Stimulated activated CD4-positive, alpha-beta T cell treated with anti-CD3 and anti-CD28 coated beads, Interleukin-1b, Interleukin-23, amount 100 ng/mL, for 1 hour (primary cell): ENCODE measurements at places on chromosomes 12 and 14.

DNA sequence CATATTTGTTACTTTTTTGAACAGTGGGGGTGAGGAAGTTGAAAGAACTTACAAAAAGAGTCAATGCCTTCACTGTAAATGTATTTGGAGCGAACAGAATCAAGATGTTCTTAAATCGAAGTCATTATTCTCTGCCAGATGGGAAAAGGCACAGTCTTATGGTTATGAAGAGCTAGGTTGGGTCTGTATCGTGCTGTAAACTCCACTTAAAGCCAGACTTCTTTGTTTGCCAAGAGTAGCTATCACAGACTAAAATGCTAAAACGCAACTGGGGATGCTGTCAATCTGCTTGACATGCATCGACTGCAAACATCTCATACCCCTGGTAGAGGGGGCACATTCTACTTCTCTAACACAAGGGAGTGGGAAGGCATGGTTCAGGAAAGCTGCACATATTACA lies 160.4 kb downstream of the DACT1 start:
- no peak for DNase-seq

DNA sequence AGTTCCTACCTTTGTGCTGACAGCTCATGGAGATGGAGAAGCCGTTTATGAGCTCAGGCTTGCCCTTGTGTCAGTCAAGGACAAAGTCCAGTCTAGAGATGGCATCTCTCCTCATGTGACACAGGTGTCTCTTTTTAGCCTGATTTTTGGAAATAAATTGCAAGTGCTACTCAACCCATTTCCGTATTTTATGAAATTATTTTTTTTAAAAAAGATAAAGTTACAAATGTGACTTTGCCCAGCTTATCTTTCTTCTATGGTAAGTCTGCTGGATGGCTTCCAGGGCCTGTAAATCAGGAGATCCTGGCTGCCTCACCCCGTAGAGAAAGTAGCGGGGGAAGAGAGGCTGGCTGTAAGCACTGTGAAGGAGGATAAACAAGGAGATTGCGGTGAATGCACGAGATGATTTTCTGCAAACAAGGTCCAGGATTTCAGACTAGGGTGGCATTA lies 169.7 kb downstream of the MYRFL start:
- DNase-seq: no peak

DNA sequence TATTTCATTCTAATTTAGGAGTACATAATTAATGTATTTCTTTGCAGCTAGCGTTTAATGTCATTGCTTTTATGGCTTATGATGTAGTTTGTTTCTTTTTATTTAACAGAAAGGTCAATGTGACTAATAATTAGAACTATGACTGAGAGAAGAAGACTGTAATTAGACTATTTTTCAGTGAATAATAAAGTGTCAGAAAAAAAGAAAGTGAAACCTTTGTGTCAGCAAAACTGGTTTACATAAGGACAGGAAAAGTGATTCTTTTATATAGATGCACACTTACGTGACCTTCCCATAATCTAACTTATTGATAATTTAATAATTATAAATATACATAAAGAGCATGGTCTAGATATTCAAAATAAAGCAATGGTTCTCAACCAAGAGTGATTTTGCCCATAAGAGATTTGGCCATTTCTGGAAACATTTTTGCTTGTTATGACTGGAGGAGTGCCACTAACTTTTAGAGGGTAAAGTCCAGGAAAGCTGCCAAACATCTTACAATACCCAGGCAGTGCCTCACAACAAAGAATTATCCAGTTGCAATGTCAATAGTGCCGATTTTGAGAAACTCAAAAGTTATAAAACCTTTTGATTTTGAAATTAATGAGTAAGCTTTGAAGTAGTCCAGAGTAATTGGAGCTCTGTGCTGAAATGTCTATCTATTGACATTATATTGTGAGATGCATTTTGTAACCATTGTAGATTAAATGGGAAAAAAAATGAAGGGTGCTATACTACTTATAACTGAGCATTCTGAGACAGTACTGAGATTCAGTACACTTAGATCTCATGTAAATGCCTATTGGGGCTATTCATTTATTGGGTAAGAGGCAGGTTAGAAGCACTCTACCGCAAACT lies 227.1 kb downstream of the C12orf50 start:
- no peak for DNase-seq

GRCh38 chr14:38887696-38888095 lies 215.3 kb downstream of the SEC23A start:
- DNase-seq: no peak

DNA sequence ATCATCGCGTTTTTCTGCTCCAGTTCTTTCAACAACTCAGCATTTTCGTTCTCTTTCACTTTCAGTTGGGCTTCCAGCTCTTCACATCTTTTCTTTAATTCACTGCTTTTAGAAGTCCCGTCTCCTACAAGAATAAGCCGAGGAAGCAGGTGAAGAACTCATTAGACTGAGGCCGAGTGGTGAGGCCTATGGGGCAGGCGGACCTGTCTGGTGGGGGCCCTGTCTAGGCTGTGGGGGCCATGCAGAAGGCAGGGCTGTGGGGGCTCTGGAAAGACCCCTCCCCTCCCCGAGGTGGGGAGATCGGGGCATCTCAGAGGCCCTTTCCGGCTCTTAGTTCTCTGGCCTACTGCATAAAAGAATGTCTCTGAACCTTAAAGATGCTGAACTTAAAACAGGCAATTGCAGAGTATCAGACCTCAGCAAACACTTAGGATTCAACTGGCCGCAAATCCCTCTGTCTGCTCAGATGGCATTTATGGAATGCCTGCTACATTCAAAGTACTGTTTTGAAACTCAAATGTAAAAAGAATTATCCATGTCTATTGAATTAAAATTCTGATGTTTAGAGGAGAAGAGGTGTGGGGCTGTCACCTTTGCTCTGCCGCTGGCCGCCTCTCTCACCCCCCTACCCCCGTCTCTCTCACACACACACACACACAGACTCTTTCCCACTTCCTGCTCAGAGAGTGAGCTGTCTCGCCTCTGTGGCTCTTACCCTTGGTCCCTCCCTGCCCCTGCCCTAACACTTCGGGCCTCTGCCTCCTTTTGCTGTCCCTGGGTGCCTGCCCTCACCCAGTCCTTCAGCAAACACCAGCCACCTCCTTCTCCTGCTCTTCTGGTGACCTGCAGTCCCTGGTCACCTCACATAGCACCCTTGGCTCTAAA lies 34.7 kb downstream of the CCDC92 start:
- DNase-seq: no peak

DNA sequence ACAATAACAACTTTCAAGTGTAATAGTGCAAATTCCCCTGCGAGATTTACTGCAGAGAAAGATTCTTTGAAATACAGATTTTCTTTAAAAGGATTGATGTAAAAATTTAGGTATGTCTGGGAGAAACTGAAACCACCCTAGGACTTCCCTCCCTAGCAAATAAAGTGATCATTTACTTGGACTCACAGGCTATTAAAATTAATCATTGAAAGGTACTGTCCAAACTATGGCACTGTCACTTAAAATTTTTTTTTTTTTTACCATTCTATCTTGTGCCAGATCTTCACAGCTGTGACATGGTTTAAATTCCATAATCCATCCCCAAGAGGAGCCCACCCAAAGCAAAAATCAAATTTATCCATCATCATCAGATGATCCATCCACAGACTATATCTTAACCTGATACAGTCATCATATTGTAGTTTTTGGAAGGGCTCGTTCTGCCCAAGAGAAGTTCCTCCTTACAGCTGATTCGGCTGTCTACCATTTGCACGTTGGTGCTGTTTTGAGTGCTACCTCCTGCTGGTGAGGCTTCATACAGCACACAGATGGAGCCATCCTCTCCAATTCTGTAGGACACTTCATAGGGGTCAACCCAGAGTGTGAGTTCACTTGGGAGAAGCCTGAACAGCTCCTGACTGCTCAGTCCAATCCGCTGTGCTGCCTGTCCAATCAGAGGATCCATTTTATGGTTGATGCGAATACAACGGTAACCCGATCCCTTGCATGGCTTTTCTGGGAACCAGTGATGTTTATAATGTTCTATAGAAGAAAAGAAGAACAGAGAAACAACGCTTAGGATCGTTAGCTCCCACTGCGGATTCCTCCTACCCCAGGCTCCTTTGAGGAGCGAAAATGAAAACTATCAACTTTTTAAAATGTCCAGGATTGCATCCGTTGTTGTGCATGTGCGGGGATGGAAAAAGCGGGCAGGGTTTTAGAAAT lies 1.7 kb downstream of the BTG1 start:
- peak; percentile 25 for DNase-seq

- DNase-seq: no peak
Observed at GRCh38 chr14:61147831-61148549, 133.1 kb downstream of the TMEM30B start.

GRCh38 chr12:94209240-94209639 lies 60.9 kb downstream of the PLXNC1 start:
- DNase-seq: no peak

GRCh38 chr14:37844614-37845013 lies 249.2 kb downstream of the TTC6 start:
- DNase-seq: no peak

- DNase-seq: no peak
Observed at GRCh38 chr14:23555533-23555881, 564 bp upstream of the THTPA start.

DNA sequence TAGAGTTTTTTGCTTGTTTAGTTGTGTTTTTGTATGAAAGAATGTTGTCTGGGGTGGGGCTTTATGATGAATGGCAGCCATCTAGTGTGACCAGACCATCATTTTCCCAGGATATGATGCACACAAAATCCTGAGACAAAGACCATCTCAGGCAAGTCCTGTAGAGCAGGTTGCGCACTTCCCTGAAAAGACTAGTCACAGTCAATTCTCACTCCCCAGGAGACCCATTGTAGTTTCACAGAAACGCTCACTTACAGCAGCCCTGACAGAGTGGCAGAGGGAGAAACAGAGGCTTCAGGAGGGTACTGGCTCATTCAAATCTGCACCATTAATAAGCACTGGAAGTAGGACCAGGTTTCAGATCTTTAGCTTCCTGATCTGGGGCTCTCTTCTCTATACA lies 183.2 kb downstream of the TMEM117 start:
- no peak for DNase-seq
